ENCODE measurements at places on chromosomes 2 and 18.

DNA sequence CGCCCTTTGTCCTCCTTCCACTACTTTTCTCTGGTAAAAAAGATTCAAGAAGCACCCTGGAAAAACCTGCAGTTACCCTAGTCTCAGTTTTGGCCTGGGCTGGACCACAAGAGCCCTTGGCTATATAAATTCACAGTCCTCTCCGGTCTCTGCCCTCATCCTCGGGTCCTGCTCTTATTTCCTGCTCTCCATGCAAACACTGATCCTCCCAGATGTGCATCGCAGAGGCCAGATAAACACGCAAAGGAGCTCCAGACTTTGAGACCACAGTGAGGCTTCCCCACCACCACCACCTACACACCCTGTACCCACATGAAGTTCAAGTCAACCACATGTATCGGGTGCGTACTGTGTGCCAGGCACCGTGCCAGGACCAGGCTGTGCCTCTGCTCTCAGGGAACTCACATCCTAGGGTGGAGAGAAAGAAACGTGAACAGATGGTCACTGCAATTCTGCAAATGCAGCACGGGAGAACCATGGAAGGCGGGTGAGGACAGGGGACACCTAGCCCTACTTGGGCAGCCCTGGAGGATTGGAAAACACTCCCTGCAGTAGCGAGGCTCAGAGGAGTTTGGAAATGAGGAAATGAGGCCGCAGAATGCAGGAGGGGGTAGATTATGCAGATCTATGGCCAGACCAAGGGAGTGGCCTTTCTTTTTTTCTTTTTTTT, 7.4 kb downstream of the CTDSP1 start:
- DNase-seq: peak; percentile 78

DNA sequence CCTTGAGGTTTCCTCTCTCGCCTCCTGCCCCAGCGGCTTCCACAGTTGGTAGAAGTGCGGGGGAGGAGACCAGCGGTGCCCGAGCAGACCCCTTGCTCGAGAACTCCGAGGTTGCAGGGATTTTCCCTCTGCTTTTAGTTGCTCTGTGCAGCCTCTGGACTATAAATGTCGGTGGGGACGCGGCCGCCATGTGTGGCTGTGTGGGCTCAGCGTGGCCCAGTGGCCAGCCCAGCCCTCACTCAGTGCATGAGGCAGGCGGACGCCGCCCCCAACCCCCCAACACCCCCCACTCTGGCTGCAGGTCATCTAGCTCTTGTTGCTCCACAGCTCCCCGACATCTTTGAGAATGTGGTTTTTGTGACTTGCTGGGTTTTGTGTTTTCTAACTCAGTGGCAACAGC, 15.3 kb upstream of the D2HGDH start:
- DNase-seq: no peak

DNA sequence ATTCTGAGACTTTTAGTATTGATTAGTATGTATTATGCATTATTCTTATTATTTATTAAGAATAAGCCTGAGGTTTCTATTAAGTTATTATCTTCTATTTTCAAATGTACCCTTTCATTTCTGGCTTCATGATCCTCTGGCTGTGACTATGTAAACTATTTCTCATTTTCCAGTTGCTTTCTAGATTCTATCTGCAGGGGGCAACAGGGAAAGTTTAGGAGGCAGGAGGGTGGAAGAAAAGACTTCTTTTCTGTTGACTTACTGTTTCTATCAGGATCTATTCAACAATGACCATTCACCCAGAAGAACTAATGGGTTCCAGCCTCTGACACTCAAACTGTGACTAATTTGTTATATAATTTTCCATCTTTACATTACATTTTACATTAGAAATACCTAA, 653.4 kb upstream of the FSHR start:
- DNase-seq: no peak

DNA sequence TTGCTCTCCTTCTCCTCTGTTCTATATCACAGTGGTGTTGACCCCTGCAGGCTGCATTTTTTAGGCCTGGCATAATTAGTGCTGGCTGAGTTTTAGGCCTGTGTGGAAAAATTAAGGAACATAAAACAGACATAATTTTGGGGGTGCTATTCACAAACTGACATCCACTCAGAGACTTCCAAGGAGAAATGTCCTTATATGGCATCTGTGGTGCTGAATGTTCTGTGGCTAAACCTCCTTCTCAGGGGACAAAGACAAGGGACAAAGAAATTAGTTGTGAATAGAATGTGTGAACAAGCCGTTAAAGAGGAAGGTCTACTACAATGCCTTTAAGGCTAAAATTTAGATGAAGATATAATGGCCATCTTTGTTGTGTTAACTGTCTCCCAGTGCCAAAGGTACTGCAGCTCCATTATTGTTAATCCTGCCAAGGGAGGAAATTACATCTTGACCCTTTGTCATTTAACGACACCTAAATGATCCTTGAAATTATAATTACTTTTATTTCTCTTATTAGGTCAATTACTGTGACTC, 870.0 kb upstream of the CHAC2 start:
- no peak for DNase-seq

DNA sequence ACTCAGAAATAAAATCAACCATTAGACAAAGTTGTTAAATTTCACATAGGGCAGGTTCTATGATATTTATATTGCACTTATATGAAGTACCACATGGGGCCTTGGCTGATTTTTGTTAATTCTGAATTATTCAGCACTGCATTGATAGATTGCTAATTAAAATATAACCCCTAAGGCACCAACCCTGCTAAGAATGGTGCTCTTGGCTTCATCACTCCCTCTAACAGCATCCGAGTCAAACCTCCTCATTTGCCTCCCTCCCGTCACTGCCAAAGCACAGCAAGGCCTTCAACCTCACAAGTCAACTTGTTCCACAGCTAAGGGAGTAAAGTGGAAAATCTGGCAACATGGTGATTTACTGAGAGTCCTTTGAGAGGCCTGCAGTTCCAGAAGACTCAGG, 27.0 kb downstream of the MYO5B start:
- DNase-seq: no peak

GRCh38 chr18:38244480-38244879, 678.9 kb upstream of the CELF4 start:
- no peak for DNase-seq

GRCh38 chr2:162711832-162712540, 126.6 kb downstream of the KCNH7 start:
- DNase-seq: no peak

GRCh38 chr2:68463287-68463877, 3.7 kb downstream of the FBXO48 start:
- DNase-seq: no peak

DNA sequence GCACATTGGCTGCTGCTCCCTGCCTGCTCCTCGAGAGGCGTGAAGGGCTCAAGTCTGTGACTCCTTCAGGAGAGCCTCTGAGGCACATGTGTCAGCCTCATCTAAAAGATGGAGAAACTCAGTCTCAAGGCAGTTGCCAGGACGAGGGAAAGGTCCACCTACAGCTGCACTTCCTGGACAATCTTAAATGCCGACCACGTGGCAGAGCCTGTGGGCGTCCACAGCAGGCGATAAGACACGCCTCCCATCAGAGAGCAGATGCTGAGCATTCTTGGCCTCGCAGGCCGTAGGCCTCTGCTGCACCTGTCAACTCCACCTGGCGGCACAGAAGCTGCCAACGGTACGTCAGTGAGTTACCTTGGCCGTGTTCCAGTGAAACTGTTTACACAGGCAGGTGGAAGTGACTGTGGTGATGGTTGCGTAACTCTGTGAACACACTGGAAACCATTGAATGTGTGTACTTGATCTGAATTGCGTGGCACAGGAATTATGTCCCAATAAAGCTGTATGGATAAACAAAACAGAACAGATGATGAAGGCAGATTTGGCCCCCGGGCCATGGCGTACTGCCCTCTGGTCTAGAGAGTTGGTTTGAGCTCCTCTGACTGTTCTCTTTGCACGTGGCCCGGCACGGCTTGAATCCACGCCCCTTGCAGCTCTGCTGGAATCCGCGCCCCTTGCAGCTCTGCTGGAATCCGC, 114.5 kb downstream of the RNF144A start:
- DNase-seq: no peak

DNA sequence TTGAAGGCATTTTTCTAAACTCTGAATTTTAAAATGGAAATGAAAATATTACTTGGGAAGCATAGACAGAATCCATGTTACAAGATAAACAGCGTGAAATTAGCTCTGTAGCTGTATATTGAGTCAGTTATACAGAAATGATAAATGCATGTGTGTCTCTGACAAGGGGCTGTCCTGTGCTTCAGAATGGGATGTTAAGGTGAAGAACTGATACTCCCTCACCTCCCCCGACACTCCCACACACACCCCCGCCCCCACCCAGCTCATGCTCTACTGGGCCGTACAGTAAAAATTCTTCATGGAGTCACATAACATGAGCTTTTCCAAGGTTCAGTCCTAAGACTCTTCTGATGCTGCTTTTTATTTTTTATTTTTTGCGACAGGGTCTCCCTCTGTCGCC, 869 bp upstream of the THUMPD2 start:
- DNase-seq: no peak

- DNase-seq: no peak
Measured at GRCh38 chr18:3380384-3380961, 69.5 kb upstream of the TGIF1 start.

Data from stimulated activated effector memory CD8-positive, alpha-beta T cell treated with anti-CD3 and anti-CD28 coated beads, Interleukin-12 subunit alpha, Interleukin-12 subunit beta, amount 100 ng/mL, for 72 hours (primary cell).